ENCODE measurements at places on chromosomes 16 and 17.

- no peak for DNase-seq
Measured at GRCh38 chr16:87531418-87531817, 38.6 kb upstream of the ZCCHC14 start.

- no peak for DNase-seq
Measured at GRCh38 chr16:75616521-75617010, 6.5 kb downstream of the ADAT1 start.

DNA sequence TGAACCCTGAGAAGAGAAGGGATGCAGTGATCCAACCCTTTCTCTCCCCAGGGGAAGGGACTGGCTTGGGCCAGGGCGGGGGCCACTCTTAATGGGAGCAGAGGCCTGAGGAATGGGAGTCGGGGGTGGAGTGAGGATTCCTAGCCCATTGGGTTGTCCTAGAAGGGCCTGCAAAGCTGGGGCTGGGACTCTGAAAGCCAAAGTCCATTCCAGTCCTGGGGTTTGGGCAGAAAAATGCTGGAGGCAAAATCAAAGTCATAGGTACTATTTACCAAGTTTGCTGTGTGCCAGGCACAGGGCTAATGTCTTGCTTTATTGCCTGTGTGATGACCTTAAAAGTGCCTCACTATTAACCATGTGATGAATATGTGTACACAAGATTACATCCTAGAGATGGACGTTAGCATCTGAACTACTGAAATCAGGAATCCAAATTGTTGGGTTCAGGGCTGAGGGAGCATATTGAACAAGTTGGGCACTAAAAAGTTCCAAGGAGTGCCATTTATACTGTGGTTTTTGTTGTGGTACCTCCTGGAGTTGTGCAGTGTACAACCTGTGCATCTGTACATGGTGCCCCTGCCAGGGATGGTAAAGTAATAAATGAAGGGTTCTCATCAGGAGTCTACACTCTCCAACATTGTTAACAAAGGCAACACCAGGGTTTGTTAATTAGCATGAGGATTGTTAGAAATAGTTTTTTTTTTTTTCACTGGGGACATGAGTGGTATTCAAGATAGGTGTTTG, 84.4 kb upstream of the NKD1 start:
- DNase-seq = no peak

GRCh38 chr16:64184156-64184555, 937.7 kb downstream of the CDH11 start:
- no peak for DNase-seq

GRCh38 chr17:79010304-79010646, 711 bp upstream of the CANT1 start:
- no peak for DNase-seq

DNA sequence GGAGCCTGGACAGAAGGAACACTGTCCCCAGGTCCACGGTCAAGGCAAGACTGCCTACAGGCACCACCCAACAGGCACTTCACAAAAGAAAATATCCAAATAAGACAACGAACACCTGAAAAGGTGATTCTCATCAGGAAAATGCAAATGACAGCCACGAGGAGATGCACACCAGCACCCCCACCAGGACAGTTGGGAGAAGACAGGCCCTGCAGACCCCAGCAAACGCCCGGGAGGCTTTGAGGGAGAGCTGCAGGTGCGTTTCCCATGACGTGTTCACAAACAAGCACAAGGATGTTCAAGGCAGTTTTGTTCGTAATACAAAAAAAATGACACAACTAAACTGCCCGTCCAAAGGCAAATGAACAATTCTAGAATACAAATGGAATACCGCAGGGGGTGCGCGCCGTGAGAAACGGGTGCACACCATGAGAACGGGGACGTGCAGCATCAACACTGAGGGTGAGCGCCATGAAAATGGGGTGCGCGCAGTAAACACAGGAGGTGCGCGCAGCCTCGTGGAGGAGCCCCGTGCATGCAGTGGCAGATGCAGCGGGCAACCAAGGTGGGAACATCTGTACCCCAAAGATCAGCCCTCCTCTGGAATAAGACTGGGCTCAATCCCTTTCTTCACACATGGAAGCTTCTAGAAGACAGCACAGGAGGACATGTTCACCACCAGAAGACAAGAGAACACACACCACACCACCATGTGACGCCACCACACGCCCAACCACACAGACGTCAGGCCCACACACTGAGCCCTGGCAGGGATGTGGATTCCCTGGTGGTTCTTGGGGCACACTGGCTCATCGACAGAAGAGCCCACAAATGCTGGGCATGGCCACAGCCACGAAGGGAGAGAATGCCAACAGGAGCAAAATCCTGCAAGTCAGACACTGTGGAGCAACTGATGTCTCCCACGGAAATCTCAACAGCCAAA, 91.2 kb downstream of the ZNF778 start:
- DNase-seq = no peak

DNA sequence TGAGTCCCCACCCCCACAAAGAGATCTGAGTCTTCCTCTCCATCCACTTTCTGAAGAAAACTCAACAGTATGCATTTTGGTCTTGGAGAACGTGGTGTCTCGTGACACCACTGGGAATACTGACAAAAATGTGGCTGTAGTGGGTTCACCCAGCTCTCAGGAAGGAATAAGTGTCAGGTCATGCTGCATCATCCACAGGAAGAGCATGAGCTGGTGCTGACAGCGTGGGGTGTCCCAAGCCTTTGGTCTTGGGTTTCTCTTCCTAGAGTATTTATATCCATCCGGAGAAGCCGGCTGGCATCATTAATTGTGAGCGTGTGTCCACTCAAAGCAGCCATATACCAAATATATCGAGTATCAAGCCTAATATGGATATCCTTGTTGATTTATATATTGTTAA, 55.9 kb downstream of the C17orf67 start:
- DNase-seq = no peak

DNA sequence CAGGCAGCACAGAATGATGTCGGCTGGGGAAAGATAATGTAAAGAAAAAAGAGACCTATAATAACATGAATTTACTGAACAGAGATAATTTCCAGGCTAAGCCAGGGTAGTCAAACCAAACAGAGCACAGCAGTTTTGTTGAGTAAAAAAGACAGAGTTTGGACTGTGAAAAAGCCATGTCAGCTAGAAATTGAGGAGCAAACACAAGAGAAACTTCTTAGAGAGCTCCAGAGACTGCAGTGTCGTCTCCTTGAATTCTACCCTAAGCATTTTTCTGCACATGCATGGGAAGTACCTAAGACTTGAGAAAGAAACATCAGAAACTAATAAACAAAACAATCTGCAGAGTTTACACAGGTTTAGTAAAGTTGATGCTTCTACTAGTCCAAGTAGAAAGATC, 1098.8 kb upstream of the CDH8 start:
- DNase-seq = no peak

GRCh38 chr16:75559564-75560372, 3.7 kb upstream of the TMEM231 start:
- DNase-seq = no peak

DNA sequence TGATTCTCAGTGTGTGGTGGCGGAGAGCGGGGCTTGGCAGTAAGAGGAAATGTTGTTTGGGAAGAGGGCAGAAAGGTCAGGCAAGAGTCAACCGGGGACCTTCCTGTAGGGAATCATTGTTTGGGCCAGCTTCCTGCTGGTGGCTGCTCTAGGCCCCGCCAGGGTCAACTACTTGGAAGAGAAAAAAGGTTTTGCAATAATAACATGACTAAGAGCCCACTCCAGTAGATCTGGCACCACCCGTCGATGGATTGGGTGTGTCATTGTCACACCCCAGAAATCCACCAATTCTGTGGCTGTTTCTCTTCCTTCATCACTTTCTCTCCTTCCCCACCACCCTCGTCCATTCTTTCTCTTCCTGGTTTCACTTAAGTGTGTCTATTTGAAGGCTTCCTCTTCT, 4.2 kb upstream of the KRT24 start:
- no peak for DNase-seq

DNA sequence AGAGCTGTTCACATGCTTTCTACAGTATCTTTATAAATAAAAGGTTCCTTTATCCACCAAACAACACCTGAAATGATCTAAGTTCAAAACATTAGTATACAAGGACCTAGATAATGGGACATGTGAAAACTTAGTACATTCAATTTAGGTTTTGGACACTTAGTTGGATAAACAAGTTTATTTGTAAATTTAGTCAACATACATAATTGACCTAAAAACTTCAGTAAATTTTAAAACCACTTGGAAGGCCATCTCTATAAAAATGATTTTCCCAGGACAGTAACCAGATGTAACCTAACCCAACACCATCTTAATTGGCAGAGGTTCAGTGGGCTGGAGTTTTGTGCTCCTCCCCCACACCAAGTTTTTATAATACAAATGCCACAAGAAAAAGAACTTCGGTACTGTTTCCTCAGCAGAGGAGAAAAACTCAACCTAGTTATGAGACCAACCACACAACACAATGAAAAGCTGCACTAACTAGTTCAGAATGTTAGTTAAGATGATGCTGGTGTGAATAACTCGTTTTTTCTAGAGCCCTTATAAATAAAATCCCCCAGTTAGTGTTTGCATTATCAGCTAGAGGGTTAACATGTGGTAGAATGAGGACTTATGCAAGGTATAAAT, 7.2 kb upstream of the UNK start:
- no peak for DNase-seq

DNA sequence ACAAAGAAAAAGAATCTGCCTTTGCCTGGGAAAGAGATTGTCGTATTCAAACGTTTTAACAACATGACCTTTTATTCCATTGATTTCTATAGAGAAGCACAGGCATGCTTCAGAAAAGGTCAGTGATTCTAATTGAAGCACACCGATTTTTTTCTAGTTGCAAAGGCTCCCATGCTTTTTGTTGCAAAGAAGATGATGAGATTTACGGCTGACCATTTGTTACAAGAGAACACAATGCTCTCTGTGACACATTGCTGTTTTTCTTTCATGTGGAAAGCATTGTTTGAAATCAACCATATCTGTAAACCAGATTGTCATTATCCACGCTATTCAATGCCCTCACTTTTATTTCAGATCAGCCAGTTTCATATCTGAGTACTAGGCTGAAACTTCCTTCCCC, 99.8 kb downstream of the NLK start:
- no peak for DNase-seq

- DNase-seq = no peak
Measured at GRCh38 chr16:16924613-16925012, 545.7 kb downstream of the NPIPA7 start.

- DNase-seq = no peak
Measured at GRCh38 chr17:73050797-73051196, 41.7 kb downstream of the SLC39A11 start.

DNA sequence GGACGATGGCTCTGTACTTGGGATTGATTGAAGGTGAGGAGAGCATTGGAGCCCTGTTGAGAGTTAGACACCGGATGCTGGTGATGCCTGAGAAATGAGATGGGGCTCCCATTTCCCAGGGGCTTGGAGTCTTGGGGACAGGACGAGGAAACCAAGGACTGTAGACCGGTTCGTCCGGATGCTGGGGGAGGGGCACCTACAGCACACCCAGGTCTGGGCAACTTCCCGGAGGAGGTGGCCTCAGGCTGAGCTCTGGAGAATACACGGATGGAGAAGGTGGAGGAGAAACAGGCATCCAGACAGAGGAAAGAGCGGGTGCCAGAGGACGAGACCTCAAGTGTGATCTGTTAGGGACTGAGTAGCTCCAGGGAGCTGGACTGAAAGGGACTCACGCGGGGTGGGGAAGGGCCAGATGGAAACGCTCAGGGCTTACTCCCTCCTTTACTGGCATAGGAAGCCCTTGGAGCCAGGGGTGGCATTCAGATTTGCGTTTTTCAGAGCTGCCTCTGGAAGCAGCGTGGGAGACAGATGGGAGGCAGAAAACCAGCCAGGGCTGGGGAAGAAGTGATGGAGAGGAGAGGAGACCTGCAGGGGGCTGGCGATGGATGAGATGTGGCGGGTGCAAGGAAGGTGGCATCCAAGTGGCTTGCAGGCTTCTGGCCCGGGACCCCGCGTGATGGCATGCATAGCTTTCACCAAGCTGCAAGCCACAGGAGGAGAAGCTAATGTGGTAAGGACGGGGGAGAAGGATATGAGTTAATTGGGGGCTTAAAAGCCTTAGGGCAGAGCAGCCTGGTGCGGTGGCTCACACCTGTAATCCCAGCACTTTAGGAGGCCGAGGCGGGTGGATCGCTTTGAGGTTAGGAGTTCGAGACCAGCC, 8.3 kb downstream of the C1QTNF1 start:
- DNase-seq = no peak

- no peak for DNase-seq
Measured at GRCh38 chr16:88914750-88915368, 48.4 kb upstream of the PABPN1L start.

GRCh38 chr17:31535581-31535981, 144.1 kb downstream of the RAB11FIP4 start:
- DNase-seq = peak; percentile 28

DNA sequence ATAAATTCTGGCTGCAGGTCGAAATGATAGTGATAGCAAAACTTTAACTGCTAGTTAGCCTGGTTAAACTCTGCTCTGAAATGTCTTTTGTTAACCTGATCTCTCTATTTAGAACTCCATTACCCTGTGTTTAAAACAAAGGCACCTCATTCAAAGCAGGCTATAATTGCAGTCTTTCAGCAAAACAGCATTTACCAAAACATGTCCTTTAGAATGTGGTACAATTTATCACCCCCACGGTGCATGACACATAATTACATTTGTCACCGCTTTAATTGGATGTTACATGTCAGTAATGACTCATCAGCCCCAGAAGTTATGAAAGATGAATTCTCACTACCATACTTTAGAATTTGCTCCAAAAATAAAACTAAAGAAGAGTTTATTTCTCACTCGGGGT, 295.4 kb downstream of the TOX3 start:
- no peak for DNase-seq

GRCh38 chr16:73725156-73725555, 571.5 kb upstream of the PSMD7 start:
- no peak for DNase-seq

DNA sequence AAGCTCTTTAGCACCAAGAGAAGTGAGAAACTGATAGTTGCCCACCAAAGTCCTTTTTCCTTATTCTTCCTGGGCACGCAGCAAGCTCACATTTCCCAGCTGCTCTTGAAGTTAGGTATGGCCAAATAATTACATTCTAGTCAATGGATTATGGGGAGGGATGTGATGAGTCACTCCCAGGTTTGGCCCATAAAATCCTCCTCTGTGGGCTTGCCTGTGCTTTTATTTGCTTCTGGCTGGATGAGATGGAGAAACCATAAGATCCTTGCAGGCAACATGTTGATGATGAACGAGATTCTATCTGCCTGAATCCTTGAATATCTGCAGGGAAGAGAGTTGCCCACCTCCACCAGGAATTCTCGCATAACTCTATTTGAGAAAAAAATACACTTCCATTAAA, 568.3 kb upstream of the SALL1 start:
- DNase-seq = no peak

GRCh38 chr17:39529455-39529854, 68.2 kb downstream of the CDK12 start:
- DNase-seq = no peak

GRCh38 chr16:65961476-65962143, 404.9 kb upstream of the CDH5 start:
- DNase-seq = no peak

- no peak for DNase-seq
Measured at GRCh38 chr16:72511171-72511570, 339.2 kb upstream of the PMFBP1 start.
